Fibroblast of mammary gland (primary cell): ENCODE measurements at places on chromosomes 4 and X.

DNA sequence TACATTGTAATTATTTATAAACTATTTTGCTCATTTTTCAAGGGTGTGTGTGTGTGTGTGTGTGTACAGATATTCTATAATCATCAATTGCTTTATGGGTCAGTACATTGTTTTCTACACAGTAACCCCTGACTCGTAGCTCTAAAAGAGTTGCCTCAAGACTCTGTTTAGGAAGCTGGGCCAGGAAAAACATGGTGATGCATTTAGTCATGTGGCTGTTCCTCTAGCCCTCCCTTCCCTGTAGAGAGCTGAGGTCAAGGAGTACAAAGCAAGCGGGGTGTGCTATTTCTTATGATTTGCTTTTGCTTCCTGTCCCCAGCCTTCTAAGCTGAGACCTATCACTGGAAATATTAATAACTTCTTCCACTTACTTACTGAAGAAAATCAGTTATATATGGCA, 34.8 kb upstream of the SPANXD start:
- DNase-seq, result peak; percentile 28

- peak; percentile 8 for DNase-seq
Observed at GRCh38 chrX:29617725-29618124, 597.6 kb upstream of the MAGEB2 start.

GRCh38 chr4:14383652-14384051, 618.6 kb upstream of the CPEB2 start:
- DNase-seq, result no peak

GRCh38 chr4:185165605-185166063, 22.6 kb downstream of the SLC25A4 start:
- DNase-seq, result peak; percentile 88

DNA sequence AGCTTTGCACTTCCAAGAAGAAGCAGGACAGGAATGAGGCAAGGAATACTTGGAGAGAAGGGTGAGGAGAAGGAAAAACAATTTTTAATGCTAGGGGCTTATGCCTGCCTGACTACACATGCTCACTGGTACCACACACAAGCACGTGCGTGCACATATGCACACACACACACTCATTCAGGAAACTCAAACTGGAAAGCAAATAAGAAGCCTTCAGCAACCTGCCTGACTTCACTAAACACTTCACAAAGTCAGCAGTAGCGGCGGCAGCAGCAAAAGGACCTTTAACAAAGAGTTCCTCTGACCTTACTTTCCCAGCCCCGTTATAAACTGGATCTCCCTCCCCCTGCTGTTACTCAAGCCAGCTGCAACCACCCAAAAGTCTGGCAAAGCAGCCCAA, 3.3 kb downstream of the ZDHHC9 start:
- DNase-seq, result peak; percentile 6

DNA sequence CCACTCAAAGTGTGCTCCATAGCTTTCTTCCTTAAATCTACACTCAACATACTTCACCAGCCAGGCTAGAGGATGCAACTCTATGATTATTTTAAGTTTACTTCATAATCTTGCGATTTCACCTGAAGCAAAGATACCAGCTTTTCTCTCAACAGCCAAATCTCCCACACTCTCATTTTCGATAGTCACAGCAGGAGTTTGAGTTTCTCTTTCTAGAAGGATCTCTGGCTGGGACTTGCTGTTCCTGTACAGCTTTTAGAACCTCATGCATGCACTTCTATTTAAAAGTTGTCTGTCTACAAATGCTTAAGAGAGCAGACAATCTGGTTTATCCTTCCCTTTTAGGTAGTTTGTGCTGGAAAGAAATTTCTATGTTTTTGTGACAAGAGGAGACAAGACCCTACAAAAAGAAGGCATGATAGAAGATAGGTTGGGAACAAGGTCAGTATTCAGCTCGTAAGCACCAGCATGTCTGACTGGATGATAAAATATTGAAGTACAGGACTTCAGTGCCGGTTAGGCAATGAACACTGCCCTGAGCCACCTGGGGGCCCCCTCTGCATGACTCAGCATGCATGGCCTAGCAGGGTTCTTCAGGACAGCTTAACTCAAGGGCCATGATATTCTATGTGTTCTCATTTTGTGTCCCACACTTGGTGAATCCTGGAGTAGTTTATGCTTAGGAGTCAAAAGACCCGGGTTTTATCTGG, 65.6 kb downstream of the ATXN3L start:
- DNase-seq, result peak; percentile 65

DNA sequence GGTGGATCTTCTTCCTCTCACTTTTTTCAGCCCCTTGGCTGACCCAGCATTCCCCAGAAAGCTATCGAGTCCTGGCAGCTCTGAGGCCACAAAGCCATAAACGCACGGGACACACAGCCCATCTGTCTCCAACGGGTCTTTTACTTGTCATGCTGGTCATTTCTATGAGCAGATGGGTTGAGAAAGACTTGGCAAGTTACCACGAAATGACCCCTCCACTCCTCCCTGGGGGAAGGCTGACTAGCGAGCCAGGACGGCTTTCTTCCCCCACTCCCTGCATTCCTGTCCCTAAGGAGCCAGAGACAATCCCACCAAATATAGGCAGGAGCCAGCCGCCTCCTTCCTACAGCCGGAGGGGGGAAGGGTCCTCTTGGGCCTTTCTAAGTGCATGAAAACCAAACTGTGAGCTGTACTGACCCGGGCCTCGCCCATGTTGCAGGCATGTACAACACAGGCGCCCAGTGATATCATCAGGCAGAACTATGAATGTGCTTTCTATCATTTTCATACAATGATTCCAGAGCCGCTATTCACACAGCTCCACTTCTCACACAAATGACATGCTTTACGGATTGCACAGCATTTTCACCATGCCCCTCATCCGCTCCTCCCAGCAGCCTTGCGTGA, 28.6 kb downstream of the AFAP1 start:
- DNase-seq, result peak; percentile 93

GRCh38 chr4:110014233-110014632, 101.5 kb downstream of the EGF start:
- no peak for DNase-seq

GRCh38 chr4:14926368-14926767, 75.9 kb upstream of the CPEB2 start:
- no peak for DNase-seq

GRCh38 chrX:3136161-3136961, 95.1 kb downstream of the ARSF start:
- no peak for DNase-seq

- peak; percentile 28 for DNase-seq
Observed at GRCh38 chr4:156596026-156596425, 375.6 kb downstream of the PDGFC start.

DNA sequence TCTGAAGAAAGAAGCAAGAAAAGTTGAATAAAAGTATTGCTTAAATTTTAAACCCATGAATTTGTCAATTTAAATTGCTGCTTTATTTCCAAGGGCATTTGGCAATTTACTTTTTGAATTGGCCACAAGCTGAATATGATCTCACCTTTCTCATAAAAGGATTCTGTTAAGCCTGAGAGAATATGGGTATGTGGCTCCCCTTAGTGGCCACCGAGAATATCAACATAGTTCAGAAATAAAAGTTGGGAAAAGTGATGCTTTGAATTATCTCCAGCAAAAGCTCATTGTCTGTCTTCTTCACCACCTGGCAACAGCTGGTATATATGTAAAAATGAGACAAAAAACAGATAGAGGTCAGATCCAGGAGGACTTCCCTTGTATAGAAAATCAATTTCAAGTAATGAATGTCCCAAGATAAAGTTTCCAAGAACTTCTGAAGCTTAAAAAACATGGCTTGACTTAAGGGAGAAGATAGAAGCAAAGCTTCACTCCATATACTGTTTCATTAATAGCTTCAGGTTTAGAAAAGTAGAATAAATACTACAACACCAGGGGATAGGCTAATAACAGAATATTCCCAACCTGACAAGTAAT, 290.7 kb upstream of the FAM241A start:
- peak; percentile 63 for DNase-seq

GRCh38 chrX:47958761-47959342, 44.9 kb downstream of the ZNF182 start:
- peak; percentile 17 for DNase-seq

- peak; percentile 1 for DNase-seq
Observed at GRCh38 chr4:107468812-107469211, 251.2 kb downstream of the PAPSS1 start.

DNA sequence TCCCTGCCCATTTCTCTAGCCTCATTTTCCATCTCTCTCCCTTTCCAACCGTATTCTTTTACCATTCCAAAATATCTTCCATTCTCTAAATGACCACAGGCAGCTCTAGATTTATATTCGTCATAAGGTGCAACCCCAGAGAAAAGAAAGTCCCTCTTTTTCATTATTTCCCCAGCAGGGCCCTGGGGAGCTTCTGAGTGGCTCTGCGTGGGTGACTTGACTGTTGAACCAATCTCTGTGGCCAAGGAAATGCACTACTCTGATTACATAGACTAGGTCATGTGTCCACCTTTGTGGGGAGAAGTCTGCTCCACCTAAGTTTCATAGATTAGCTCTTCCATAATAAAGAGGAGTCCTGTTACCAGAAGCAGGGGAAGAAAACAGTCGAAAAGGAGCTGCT, 51.4 kb downstream of the ATOH1 start:
- no peak for DNase-seq

GRCh38 chrX:141221611-141222010, 20.7 kb downstream of the SPANXC start:
- no peak for DNase-seq

- DNase-seq, result no peak
Observed at GRCh38 chr4:83180431-83180968, 66.0 kb upstream of the PLAC8 start.

DNA sequence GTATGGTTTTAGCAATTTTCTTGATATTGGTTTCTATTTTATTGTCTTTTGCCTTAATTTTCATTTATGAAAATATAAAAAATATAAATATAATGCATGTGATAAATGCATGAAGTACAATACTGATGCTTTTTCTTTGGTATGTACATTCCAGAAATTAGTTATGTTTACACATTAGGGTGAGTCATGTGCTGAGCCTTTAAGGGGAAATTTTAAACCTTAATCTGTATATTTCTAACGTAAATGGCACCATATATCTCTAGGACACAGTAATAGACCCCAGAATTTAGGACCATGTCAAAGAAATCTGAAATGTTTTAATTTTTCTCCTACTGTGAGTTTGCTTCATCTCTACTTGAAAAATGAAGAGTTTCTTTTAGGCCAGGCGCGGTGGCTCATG, 117.8 kb upstream of the SPRY1 start:
- DNase-seq, result no peak

GRCh38 chr4:122732329-122733026, at the start of gene BBS12:
Gene BBS12 (plus strand): TSS chr4:122732704. CDS start chr4:122741893, 9,189 bp downstream.
- peak; percentile 99 for DNase-seq

DNA sequence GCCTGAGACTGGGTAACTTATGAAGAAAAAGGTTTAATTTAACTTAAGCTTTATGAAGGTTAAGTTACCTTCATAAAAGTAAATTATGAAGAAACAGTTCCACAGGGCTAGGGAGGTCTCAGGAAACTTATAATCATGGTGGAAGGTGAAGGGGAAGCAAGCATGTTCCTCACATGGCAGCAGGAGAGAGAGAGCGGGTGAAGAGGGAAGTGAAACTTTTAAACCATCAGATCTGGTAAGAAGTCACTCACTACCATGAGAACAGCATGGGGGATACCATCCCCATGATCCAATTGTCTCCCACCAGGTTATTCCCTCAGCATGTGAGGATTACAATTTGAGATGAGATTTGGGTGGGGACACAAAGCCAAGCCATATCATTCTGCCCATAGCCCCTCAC, 944.7 kb upstream of the NDST4 start:
- no peak for DNase-seq

- DNase-seq, result no peak
Observed at GRCh38 chr4:89006307-89006706, 50.7 kb downstream of the FAM13A start.

DNA sequence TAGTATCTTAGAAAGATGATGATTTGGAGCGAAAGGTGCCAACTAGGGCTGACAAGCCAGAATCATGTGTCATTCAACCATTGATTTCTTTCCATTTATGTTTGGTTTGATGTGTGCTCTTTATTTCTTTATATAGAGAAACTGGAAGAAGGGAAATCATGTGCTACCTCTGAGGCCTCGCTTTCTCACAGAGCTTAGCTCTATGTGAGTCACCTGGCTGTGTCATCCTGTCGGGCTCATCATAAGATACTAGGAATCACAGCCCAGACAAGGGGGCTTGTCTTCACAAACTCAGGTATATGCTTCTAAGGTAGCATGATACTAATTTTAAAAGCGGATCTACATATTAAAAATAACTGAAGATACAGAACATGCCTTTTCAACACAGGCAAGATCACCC, 81.7 kb upstream of the GPM6B start:
- peak; percentile 85 for DNase-seq

- DNase-seq, result peak; percentile 23
Observed at GRCh38 chr4:120874792-120875774, 47.4 kb downstream of the PRDM5 start.

DNA sequence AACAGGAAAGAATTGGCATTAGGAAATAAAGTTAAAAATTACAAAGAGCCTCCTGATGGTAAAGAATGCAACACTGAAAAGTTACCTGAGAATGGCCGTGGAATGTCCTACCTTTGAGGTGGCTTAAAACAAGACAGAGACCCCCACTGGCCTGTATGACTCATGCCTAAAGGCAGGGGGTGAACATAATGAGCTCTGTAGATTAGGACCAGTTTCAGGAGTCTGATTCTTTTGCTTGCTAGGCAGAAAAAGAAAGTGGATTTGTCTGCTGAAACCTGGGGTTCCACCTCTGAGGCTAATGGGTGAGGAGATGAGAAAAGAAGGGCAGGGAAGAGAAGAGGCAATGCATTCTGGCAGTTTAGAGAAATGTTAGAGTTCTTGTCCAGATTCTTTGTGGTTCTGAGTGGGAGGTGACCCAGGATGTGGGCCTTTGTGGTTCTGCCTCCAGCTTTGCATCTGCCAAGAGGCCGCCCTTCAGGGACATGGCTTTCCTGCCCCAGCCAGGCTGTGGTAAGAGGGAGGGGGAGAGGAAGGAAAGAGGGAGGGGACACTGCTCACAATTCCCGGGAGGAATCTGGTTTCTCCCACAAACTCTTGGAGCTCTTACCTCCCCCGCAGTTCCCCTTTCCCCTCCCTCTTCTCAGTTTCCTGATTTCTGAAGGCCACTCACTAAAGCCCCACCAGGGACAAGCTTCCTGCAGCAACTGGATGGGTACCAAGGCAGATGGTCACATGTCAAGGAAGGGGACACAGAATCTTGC, 109.6 kb downstream of the EFNB1 start:
- peak; percentile 81 for DNase-seq

DNA sequence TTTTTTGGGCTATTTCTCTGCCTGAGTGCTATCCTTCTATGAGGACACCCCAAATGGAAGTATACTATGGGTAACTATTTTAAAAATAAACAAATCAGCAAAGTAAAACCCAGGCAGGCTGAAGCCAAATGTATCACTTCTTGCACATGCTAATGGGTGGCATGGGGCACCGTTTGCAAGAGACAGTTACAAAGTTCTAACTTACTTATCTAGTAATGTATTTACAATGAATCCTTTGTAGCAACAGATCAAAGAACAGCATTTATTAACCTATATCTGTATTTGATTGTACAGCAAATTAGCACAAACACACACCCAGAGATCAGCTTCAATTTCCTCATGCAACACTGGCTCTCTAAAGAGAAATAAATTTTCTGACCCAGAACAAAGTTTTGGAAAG, 225.5 kb downstream of the ZNF674 start:
- DNase-seq, result no peak
